SJSA1 (cell line): ENCODE measurements at places on chromosomes 2 and 18. TPM values are rescaled to one million over a fixed set of nuclear protein-coding genes. Genes with fewer than 3 reads are reported as not detected.
A peak's percentile ranks its signal among the peaks of the same experiment; 100 is the strongest.

DNA sequence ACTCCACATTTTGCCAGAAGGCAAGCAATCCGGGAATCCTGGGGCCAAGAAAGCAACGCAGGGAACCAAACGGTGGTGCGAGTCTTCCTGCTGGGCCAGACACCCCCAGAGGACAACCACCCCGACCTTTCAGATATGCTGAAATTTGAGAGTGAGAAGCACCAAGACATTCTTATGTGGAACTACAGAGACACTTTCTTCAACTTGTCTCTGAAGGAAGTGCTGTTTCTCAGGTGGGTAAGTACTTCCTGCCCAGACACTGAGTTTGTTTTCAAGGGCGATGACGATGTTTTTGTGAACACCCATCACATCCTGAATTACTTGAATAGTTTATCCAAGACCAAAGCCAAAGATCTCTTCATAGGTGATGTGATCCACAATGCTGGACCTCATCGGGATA is 26.8 kb downstream of the B3GNT2 start:
- H3K4me3 ChIP-seq: no peak overlapping the region
- H3K36me3 ChIP-seq: peaks cover 3% of the 10 kb centered on the region; the same call in 1 of the 2 replicates
- H3K4me1 ChIP-seq: no peaks in the 10 kb centered on the region
- no peak for DNase-seq

Gene CRYBA2
- total RNA-seq: not detected in 2 replicates

Gene CD28
- not detected in 2 replicates for total RNA-seq

- H3K4me3 ChIP-seq: no peak overlapping the region
- no peaks in the 10 kb centered on the region for H3K36me3 ChIP-seq
- H3K27me3 ChIP-seq: no peaks in the 10 kb centered on the region
- DNase-seq: no peak
These were observed 308.6 kb downstream of the PARD3B start for GRCh38 chr2:204853905-204854304.

GRCh38 chr2:77797088-77797487 is 274.9 kb upstream of the LRRTM4 start:
- no peak overlapping the region for H3K27ac ChIP-seq
- H3K4me3 ChIP-seq: no peak overlapping the region
- H3K36me3 ChIP-seq: no peaks in the 10 kb centered on the region
- H3K4me1 ChIP-seq: no peaks in the 10 kb centered on the region

Gene TRIM54
- total RNA-seq: not detected in 2 replicates

- H3K27me3 ChIP-seq: no peaks in the 10 kb centered on the region
- H3K4me3 ChIP-seq: no peak overlapping the region
- peak overlapping the region; percentile 32 for H3K27ac ChIP-seq
- peaks cover 16% of the 10 kb centered on the region for H3K4me1 ChIP-seq
- no peak for DNase-seq
These were observed 31.9 kb downstream of the EXOC6B start for GRCh38 chr2:72793798-72794440.

Gene GCA
- total RNA-seq: 3.1 and 6.8 TPM in 2 replicates

DNA sequence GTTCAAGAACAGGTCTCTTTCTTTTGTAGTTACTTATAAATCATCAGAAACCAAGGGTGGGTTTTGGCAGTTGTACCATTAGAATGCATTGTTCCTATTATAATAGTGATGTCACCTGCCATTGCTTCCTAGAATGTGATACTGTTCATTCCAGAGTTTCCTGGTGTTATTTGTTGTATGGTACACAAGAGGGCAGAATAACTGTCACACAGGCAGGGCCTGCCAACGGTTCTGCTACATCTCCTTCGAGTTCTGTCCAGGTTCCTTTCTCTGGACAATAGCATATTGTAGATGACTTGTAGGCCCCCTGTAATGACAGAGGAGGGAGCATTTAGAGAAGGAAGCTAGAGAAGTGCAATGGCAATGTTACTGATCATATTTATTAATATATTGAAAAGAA is 98.3 kb downstream of the KLHL14 start:
- no peaks in the 10 kb centered on the region for H3K4me1 ChIP-seq
- no peaks in the 10 kb centered on the region for H3K27me3 ChIP-seq
- no peak overlapping the region for H3K4me3 ChIP-seq
- H3K36me3 ChIP-seq: no peaks in the 10 kb centered on the region

GRCh38 chr2:64457524-64457923 is 3.6 kb downstream of the LGALSL start:
- no peak for DNase-seq
- peaks cover 3% of the 10 kb centered on the region; the same call in 1 of the 2 replicates for H3K36me3 ChIP-seq
- H3K4me1 ChIP-seq: peaks cover 12% of the 10 kb centered on the region
- H3K27me3 ChIP-seq: no peaks in the 10 kb centered on the region; the same call in 1 of the 2 replicates
- H3K4me3 ChIP-seq: no peak overlapping the region

Gene MTCL1
- total RNA-seq: 36.7 and 47.7 TPM in 2 replicates

- H3K36me3 ChIP-seq: peaks cover 4% of the 10 kb centered on the region
- peaks cover 15% of the 10 kb centered on the region for H3K4me1 ChIP-seq
- no peaks in the 10 kb centered on the region for H3K27me3 ChIP-seq
- peak overlapping the region; percentile 72 for H3K4me3 ChIP-seq
- DNase-seq: no peak
These were observed 797 bp downstream of the TTC32 start for GRCh38 chr2:19900931-19901441.

DNA sequence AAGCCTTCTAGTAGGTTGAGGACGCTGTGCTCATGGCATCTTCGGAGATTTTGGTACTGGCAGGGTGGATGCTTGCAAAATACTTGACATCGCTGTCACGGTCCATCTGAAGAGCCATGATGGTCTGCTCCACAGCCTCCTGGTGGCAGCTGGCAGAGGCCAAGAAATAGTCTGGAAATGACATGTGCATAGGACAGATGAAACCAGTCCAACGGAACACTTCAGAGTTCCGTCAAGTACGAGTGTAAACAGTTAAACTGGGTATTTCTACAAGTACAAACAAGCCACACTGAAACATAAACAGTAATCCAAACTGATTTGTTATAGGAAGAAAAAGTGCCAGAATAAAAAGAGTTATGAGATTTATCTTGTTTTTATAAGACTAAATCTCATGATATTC is 66.6 kb downstream of the PPP4R1 start:
- H3K27ac ChIP-seq: no peak overlapping the region
- peaks cover 81% of the 10 kb centered on the region for H3K36me3 ChIP-seq
- H3K4me1 ChIP-seq: no peaks in the 10 kb centered on the region
- no peak for DNase-seq
- no peak overlapping the region for H3K4me3 ChIP-seq

Gene TRABD2A
- total RNA-seq: 11.8 and 18.3 TPM in 2 replicates

DNA sequence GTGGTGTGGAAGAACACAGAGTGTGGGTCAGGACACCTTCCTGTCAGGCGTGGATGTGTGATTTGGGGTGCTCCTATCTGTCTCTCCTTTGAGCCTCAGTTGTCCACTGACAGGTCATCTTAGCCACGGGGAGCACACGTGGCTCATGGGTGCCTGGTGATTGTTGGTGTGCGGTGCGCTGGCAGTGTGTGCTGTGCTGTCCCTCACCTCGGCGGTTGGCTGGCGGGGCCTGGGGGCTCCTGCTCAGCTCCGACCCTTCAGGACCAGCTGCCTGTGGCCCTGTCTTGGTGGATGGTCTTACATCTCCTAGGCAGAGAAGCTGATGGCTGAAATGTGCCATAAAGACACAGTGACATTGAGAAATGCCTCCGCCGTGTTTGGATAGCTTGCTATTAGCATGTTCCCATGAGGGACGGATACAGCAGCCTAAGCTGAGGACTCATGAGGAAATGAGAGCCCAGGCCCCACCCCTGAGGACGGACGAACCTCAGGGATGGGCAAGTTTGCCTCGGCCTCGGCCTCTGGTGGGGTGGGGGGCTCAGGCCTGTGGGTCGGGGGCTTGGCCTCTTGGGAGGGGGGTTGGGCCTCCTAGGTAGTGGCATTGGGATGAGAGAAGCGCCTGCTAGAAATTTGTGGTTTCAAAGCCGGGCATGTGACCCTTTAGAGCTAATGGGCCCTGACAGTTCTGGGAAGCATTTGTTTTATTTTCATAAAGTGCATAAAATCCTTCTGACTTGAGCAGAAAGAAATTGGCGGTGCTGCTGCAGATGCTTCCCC is 20.3 kb upstream of the ASB1 start:
- H3K4me1 ChIP-seq: no peaks in the 10 kb centered on the region
- no peaks in the 10 kb centered on the region for H3K36me3 ChIP-seq
- no peaks in the 10 kb centered on the region for H3K27me3 ChIP-seq
- no peak overlapping the region for H3K27ac ChIP-seq
- no peak overlapping the region for H3K4me3 ChIP-seq

DNA sequence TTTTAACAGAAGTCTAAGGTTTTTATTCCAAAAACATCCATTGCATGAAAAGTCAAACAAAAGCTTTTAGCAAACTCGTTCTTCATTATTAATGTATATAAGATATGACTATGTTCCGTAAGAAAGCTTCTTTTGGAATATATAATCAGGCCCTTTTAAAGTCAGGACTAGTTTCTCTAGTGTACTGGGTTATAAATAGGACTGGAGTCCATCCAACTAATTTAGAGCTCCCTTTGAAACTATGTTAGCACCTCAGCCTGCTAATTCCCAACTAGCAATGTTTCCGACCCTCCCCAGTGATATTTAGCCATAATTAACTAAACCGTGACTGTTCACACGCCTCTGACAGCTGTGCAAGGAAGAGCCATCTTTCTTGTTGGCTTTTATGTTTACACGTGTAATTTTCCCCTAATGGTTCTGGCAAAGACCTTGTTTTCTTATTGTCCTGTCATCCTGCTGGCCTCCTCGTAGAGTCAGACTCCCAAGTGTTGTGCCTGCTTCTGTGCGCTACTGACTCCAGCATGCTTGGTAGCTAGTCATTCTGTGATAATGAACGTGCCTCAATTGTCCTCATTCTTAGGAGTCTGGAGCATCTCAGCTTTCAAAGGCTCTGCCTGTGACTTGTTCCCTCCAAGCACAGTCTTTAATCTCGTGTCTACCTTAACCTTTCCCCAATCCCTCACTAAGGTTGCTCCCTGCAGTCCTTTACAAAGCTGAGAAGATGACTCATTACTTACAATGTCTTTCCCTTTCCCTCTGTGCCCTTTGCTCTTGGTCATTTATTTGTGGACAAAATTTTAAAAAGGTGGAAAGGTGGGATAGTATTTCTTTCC is 172.2 kb upstream of the RASGRP3 start:
- H3K27me3 ChIP-seq: no peaks in the 10 kb centered on the region
- H3K36me3 ChIP-seq: no peaks in the 10 kb centered on the region
- H3K4me1 ChIP-seq: no peaks in the 10 kb centered on the region
- no peak overlapping the region for H3K4me3 ChIP-seq

DNA sequence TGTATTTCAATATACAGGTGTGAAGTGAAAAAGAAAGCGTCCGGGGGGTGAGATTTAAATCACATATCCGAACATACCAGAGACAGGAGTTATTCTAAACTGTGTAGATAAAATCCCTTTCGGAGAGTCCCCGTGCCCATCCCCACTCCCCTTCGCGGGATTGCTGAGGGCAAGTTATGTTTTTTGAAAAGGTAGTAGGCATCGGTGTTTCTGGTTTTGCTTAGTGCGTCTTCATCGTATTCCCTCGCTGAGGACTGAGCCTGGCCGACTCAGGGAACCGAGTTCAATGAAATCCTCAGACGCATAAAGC is 583.4 kb downstream of the ZEB2 start:
- H3K36me3 ChIP-seq: no peaks in the 10 kb centered on the region
- no peak for DNase-seq
- H3K4me3 ChIP-seq: peak overlapping the region; percentile 49

Gene HRH4
- not detected in 2 replicates for total RNA-seq

Gene KCNG2
- not detected in 2 replicates for total RNA-seq

GRCh38 chr18:69064063-69064462 is 266.2 kb downstream of the CCDC102B start:
- H3K27ac ChIP-seq: no peak overlapping the region
- H3K4me1 ChIP-seq: no peaks in the 10 kb centered on the region
- no peaks in the 10 kb centered on the region for H3K36me3 ChIP-seq
